Esophagus muscularis mucosa (tissue), 4 donors: ENCODE measurements at places on chromosomes 11 and 22. TPM values are rescaled to one million over a fixed set of nuclear protein-coding genes. Genes with fewer than 3 reads are reported as not detected.

Gene YAP1
- 220 TPM for total RNA-seq

Gene IL17REL
- not detected for total RNA-seq

Gene KCTD17
- total RNA-seq, result 17.9 TPM

Gene GRAMD1B
- 3.7 TPM for total RNA-seq

Gene OR51E2
- 1.1 TPM for total RNA-seq

Gene OR4C3
- not detected for total RNA-seq

Gene NAV2
- total RNA-seq, result 39.9 TPM

- H3K36me3 ChIP-seq, result no peaks in the 10 kb centered on the region
- H3K27ac ChIP-seq, result peak overlapping the region; percentile 90
- H3K27me3 ChIP-seq, result no peaks in the 10 kb centered on the region
- DNase-seq, result no peak
- peaks cover 43% of the 10 kb centered on the region for H3K4me1 ChIP-seq
Observed at GRCh38 chr11:18633256-18634139, 644 bp downstream of the SPTY2D1 start.

DNA sequence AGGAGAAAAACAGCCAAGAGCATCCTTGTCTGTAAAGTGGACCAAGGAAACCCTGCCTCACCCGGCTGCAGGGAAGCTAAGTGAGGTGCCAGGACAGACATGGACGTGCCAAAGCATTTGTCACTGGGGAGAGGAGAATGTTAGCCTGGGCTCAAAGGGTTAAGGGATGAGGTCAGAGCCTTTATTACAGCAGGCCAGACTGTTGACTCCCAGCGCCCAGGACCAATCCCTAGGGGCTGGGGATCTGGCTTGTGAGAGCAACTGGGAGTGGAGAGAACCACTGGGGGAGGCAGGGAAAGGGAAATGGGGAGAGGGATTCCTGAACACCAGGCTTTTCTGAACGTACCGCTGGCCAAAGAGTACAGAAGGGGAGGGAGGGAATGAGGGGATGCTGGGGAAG is 2.6 kb downstream of the CHRM1 start:
- no peak for DNase-seq
- no peak overlapping the region for H3K4me3 ChIP-seq
- peaks cover 11% of the 10 kb centered on the region for H3K4me1 ChIP-seq
- no peaks in the 10 kb centered on the region for H3K36me3 ChIP-seq

- peaks cover 21% of the 10 kb centered on the region for H3K4me1 ChIP-seq
- H3K4me3 ChIP-seq, result no peak overlapping the region
- H3K36me3 ChIP-seq, result peaks cover 52% of the 10 kb centered on the region
- no peak for DNase-seq
Observed at GRCh38 chr22:50276143-50276542, 6.0 kb upstream of the MAPK11 start.

GRCh38 chr11:103862094-103862801 is 174.2 kb upstream of the DDI1 start:
- no peaks in the 10 kb centered on the region for H3K36me3 ChIP-seq
- no peaks in the 10 kb centered on the region for H3K4me1 ChIP-seq
- no peak overlapping the region for H3K27ac ChIP-seq
- H3K27me3 ChIP-seq, result no peaks in the 10 kb centered on the region
- DNase-seq, result no peak

DNA sequence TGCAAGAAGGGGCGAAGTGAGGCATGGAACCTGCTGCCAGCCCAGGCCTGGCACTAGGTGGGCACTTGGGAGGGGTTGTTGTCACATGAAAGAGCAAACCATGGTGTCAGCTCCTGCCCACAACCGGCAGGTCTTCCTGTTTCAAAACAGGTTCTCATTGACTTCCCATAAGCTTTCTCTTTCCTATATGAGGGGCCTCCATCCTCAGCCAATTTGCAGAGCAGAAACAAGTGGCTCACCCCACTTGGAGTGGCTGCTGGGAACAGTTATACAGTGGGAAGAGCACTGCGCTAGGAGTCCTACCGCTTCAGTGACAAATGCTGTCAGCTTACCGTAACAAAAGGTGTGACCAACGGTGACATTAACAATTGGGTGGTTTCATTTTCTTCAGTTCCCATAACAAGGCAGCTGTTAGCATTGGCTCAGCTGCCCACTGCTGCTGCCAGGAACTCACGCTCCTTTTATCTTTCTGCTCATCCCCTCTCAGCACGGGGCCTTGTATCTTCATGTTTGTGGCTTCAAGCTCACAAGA is 10.2 kb upstream of the SSTR3 start:
- no peak overlapping the region for H3K27ac ChIP-seq
- no peaks in the 10 kb centered on the region for H3K27me3 ChIP-seq
- DNase-seq, result no peak
- no peak overlapping the region for H3K4me3 ChIP-seq
- no peaks in the 10 kb centered on the region for H3K36me3 ChIP-seq
- H3K4me1 ChIP-seq, result no peaks in the 10 kb centered on the region

- no peak for DNase-seq
- H3K27ac ChIP-seq, result no peak overlapping the region
- H3K36me3 ChIP-seq, result no peaks in the 10 kb centered on the region
- H3K27me3 ChIP-seq, result peaks cover 63% of the 10 kb centered on the region
- H3K4me3 ChIP-seq, result no peak overlapping the region
Observed at GRCh38 chr11:1040428-1041148, 4.1 kb upstream of the MUC6 start.

DNA sequence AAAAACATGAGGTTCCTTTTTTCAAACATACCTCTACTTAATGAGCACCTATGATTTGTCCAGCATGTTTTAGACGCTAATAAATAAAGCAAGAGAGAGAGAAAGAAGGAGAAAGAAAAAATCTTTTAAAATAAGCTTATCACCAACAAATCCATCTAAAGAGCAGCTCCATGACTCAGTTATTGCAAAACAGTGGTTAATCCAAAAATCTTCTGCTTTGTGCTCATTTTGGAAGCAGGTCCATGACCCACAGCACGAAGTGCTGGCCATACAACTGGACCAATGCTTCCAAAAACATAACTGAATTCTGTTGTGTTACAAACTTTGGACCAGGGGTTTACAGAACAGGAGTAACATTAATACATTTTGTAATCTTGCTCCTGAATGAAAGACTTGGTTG is 696.6 kb downstream of the KCNA4 start:
- H3K27ac ChIP-seq, result no peak overlapping the region
- no peaks in the 10 kb centered on the region for H3K27me3 ChIP-seq
- DNase-seq, result no peak
- H3K4me1 ChIP-seq, result no peaks in the 10 kb centered on the region
- H3K4me3 ChIP-seq, result no peak overlapping the region

DNA sequence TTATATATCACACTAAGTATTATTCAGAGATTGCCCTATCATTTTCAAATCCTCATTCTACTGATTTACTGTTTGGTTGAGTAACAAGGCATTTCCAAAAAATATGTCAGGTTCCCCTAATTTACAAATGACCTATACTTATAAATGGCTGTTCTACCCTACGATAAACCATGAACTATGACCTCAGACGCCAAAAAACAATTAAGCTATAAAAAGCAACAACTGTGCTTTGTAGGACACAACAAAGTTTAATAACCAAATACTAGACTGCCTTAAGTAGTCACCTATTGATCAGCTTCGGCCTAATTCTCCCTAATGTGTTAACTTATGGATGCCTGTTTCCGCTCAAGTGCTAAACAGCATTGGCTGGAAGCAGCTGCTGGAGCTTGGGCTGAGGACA is 53.2 kb downstream of the PICALM start:
- H3K27me3 ChIP-seq, result no peaks in the 10 kb centered on the region
- H3K4me1 ChIP-seq, result no peaks in the 10 kb centered on the region
- no peak for DNase-seq
- no peak overlapping the region for H3K27ac ChIP-seq

DNA sequence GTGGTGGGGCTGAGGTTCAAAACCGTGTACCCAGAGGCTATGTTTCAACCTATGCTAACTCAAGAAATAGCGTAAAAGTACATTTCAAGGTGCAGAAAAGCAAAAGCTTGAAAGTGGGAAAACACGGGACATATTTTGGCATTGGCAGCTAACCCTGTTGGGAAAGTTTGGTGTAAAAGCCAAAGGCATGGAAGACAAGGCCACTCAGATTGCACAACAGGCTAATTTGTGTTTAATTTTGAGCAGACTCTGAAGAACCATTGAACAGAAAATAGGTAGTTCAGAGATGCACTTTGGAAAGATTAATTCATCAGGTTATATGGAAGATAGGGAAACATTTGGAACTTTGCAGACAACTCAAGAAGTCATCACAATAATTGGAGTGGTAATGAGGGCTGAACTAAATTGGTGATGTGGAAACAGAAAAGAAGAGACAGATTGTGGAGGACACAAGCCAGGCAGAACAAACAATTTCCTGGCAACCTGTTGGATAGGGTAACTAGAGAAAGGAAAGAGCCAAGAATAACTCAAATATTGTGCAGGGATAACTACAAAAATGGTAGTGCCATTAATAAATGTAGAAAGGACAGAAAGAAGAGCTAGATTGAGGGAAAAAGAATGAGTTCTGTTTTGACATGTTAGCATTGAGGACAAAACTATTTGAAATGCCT is 140.5 kb upstream of the PGR start:
- no peaks in the 10 kb centered on the region for H3K27me3 ChIP-seq
- no peak for DNase-seq
- no peak overlapping the region for H3K27ac ChIP-seq
- no peak overlapping the region for H3K4me3 ChIP-seq
- H3K4me1 ChIP-seq, result no peaks in the 10 kb centered on the region

DNA sequence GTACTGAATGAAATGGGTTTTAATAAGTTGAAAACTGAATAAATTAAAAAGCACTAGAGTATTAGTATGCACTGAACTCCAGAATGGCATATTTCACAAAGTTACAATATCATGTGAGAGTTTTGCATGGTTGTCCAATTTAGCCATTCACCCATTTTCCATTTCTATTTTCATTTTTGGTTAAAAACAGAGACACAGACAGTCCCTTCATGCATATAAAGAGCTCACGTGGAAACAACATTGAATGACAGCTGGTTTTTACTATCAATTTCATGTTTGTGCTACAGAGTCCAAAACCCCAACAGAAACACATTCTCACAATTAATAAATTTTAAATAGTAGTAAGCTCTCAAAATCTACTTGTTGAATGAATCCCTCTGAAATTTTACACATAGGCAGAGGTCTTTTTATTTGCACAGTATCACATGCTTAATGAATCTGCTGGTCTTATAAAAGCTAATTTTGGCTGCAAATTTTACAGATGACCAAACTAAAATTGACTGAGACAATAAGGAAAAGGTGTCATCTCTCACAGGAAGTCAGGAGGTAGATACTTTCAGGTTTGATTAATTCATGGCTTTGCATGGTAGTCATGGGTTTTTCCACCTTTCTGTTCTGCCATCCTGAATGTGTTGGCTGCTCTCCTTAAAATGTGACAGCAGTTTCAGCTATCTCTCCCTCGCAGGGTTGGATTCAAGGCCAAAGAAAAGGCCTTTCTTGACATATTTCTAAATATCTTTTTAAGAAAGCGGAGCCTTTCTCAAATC is 20.6 kb upstream of the DDI1 start:
- no peaks in the 10 kb centered on the region for H3K4me1 ChIP-seq
- H3K27ac ChIP-seq, result no peak overlapping the region
- H3K4me3 ChIP-seq, result no peak overlapping the region
- H3K27me3 ChIP-seq, result no peaks in the 10 kb centered on the region
- H3K36me3 ChIP-seq, result no peaks in the 10 kb centered on the region

GRCh38 chr11:111448831-111449557 is 63.2 kb downstream of the BTG4 start:
- no peak overlapping the region for H3K4me3 ChIP-seq
- H3K27ac ChIP-seq, result no peak overlapping the region
- H3K27me3 ChIP-seq, result no peaks in the 10 kb centered on the region
- DNase-seq, result no peak
- peaks cover 9% of the 10 kb centered on the region for H3K4me1 ChIP-seq

- no peaks in the 10 kb centered on the region for H3K27me3 ChIP-seq
- H3K27ac ChIP-seq, result peak overlapping the region; percentile 77
- peaks cover 22% of the 10 kb centered on the region for H3K4me1 ChIP-seq
Observed at GRCh38 chr11:19615341-19616183, 97.1 kb upstream of the NAV2 start.

- no peak overlapping the region for H3K4me3 ChIP-seq
- H3K27me3 ChIP-seq, result no peaks in the 10 kb centered on the region
- no peak for DNase-seq
- no peaks in the 10 kb centered on the region for H3K4me1 ChIP-seq
- H3K36me3 ChIP-seq, result peaks cover 31% of the 10 kb centered on the region
Observed at GRCh38 chr22:45831394-45831793, 145.6 kb downstream of the WNT7B start.
